ENCODE measurements at places on chromosomes 3 and 15.

DNA sequence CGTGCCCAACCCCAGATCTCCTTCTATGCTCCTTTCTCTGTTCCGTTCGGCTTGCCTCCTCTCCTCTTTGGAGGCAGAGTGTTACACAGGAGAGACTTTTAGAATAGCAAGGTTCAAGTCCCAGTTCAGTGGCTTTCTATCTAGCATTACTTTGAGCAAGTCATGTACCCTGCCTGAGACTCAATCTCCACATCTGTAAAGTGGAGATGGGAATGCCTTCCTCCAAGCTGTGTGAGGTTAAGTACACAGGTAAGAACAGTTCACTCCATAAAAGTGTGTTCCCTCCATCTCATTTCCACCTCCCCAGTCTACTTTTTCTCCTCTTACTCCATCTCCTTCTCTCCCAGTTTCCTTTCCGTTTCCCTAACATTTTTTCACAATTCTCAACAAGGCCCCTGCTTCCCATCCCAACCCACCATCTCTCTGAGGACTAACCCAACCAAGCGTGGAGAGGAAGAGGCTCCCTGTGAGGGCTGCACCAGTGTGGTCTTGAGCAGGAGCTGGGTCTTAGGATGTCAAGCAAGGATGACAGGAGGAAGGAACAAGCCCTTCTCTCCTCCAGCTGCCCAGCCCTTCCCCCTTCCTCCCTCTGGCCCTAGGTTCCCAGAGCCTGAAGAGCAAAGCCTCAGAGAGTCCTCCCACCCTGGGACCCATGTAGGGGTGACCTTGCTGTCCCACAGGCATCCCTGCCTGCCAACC, 6.4 kb downstream of the ATP8B4 start:
- no peak for DNase-seq

- DNase-seq: peak; percentile 16
Measured at GRCh38 chr3:69425249-69425648, 39.4 kb upstream of the FRMD4B start.

GRCh38 chr3:197082871-197083270, 53.3 kb upstream of the MELTF start:
- peak; percentile 33 for DNase-seq

DNA sequence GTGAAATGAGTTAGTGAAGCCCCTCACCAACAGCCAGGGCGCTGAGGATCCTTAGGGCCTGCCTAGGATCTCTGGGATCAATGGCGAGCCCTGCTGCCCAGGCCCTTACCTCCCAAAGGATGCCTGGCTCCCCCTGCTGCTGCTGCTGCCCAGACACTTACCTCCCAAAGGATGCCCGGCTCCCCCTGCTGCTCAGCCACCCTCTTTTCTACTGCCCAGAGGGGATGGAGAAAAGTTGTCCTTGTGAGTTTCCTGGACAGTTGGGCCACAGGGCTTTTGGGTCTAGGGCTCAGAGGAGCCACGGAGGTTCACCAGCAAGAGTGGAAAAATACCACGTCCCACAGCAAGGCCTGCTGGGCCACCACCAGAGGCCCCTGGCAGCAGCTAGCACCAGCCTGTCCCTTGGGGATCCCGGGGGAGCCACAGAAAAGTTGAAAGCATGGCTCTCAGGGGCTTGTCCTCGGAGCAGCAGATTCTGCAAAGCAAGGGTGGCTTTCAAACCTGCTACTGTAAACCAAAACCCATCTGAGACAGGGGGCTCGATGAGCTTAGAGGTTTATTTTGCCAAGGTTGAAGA, 59.4 kb downstream of the SLC6A6 start:
- DNase-seq: peak; percentile 68

DNA sequence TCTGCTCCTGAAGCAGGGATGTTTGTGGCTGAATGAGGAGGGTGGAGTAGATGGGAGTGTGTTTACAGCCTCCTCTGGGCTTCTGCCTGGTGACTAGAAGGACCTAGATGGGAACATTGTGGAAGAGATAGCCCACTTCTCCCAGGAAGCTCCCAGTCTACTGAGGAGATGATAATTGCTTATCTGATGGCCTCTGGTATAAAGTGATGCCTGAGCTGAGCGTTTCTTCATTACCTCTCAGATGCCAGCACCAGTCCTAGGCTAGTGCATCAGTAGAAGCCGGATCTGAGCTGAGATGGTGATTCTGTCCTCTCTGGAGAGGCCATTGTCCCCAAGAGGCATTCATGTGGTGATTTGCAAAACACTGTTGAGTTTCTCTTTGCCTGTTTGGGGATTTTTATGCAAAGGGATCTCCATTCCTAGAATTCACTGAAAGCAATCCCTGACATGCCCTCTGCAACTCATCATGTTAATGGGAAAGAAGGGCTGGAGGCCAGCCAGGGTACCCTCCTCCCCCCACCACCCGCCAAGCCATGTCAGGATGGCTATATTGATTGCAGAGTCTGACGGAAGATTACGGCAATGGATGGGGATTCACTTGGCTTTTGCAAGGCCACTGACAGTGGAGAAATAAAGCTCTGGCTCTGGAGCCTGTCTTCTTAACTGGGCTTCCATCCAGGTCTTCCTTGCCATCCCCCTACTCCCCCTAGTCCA, 166.4 kb upstream of the ROPN1 start:
- DNase-seq: no peak

- no peak for DNase-seq
Measured at GRCh38 chr3:149790268-149790667, 2.1 kb downstream of the ANKUB1 start.

DNA sequence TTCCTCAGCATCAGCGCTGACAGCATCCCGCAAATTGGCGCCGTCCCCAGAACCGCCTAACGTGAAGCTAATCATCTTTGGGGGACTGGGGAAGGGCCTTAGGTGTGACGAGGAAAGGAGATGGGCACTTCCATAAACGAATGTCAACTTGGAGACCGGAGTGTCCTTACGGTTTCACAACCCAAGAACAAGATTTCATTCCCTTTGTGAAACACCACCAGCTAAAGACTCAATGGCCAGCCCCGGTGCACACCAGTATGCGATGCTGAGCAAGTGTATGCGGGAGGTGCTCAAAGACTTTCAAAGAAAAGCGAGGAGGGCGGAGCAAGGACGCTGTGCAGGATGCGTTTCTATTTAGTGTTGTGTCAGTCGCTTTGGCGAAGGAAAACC, 759 bp upstream of the TTBK2 start:
- peak; percentile 20 for DNase-seq

GRCh38 chr3:23201154-23201838, 1.8 kb upstream of the UBE2E2 start:
- DNase-seq: no peak

GRCh38 chr3:126446791-126447190, 28.9 kb downstream of the ZXDC start:
- DNase-seq: no peak

DNA sequence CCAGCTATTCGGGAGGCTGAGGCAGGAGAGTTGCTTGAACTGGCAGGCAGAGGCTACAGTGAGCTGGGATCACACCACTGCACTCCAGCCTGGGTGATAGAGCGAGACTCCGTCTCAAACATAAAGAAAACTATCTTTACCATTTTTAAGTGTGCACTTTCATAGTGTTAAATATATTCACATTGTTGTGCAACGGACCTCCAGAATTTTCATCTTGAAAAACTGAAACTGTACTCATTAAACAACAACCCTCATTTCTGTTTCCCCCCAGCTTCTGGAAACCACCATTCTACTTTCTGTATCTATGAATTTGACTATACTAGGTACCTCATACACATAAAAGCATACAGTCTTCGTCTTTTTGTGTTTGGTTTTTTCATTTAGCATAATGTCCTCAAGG, 375.1 kb downstream of the SHQ1 start:
- DNase-seq: no peak

GRCh38 chr3:13206799-13207577, 133.8 kb upstream of the IQSEC1 start:
- no peak for DNase-seq

DNA sequence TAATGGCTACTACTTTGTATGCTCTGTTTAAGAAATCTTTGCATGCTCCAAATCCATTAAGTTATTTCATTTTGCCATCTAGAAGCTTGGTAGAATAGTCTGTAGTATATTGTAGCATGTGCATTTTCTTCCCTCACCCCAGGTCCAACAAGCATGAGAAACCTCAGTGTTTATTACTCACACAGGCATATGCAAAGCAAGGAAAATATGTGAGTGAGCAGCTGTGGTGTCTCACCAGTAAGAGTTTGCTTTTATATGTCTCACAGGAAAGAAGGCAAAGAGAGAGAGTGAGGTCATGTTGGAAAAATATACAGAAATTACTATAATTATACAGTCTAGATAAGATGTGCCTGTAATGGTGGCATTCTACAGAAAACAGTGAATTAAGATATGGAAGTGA, 312.5 kb downstream of the C3orf38 start:
- no peak for DNase-seq

DNA sequence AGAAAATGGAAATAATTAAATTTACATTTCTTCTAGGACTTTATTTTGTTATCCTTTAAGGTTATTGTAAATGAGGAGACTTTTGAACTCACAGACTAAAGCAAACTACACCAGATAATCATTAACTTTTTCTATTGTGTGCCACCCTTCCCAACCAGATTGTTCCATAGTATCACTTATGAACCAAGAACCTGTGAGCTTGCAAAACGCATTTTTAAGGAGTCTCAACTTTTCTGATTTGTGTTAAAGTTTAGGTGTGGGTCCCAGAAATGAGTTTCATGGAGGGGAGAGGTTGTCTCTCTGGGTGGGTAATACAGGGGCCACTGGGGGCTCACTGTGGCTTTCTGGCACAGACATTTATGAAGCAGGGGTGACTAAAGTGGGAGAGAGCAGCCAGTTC, 75.7 kb downstream of the IGF1R start:
- no peak for DNase-seq

DNA sequence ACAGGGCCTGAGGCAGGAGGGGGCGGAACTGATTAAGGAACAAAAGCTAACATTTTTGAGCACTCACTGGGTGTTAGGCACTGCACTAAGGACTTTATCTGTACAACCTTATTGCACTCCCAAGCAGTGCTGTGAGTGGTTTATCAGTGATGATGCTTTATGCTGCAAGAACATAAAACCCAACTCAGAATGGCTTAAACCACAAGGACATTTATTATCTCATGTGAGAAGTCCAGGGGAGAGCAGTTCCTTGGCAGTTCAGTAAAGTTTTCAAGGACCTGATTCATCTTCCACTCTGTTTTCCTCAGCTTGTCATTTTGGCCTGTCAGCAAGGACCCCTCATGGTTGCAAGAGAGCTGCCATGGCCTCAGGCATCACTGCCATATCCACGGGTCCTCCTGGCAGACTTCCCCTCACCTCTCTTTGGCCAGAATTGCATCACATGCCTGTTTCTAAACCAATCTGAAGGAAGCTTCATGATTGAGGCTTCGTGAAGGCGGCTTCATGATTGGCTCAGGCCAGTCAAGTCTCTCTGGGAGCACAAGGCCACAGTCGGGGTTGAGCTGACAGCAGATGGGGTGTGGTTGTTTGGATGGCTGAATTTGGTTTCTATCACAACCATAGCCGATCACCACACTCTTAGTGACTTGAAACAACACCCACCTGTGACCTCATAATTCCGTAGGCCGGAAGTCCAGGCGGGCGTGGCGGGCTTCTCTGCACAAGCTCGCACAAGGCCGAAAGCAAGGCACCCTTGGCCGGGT, 15.8 kb downstream of the EFCC1 start:
- no peak for DNase-seq

DNA sequence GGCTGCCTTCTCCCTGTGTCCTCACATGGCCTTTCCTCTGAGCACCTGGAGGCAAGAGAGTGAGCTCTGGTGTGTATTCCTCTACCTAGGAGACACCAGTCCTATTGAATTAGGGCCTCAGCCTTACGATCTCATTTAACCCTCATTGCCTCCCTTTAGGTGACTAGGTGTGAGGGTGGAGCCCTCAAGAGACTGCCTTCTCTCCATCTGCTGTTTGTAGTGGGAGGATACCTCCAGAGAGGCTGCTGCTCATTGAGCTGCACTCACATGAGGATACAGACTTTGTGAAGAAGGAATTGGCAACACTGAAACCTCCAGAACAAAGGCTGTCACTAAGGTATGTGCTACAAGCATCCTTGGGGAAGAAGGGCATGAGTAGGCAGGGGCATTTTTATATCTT, at the start of gene CCR8:
TSS of gene CCR8 (plus strand) at position 217 of the 400 bp plus-strand sequence. CDS start 2,623 bp downstream, outside the sequence.
- no peak for DNase-seq

DNA sequence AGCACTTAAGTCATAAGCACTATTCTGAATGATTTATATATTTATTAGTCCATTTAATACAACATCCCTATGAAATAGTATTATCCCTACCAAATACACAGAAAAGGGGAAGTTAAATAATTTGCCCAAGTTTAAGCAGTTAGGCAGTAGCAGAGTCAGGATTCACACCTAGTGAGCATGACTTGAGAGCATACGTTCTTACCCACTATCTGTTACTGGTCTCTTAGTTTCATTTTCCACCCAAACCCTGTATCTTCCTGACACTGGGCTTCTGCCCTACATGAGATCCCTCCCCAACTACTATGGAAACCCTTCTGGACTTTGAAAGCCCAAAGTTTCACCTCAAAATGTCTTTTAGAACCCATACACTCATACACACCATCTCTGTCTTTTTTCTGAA, 4.4 kb upstream of the ATOSA start:
- no peak for DNase-seq

GRCh38 chr3:11211531-11212298, 57.4 kb downstream of the HRH1 start:
- peak; percentile 34 for DNase-seq

DNA sequence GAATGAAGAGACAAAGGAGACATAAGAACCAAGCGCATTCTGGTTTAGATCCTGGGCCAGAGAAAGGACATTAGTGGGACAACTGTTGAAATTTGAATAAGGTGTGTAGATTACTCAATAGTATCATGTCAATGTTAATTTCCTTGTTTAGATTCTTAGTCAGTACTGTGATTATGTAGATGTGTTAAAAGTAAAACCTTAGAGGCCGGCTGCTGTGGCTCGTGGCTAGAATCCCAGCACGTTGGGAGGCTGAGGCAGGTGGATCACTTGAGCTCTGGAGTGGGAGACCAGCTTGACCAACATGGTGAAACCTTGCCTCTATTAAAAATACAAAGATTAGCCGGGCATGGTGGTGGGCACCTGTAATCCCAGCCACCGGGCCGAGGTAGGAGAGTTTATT, 26.7 kb downstream of the CYP8B1 start:
- DNase-seq: no peak

DNA sequence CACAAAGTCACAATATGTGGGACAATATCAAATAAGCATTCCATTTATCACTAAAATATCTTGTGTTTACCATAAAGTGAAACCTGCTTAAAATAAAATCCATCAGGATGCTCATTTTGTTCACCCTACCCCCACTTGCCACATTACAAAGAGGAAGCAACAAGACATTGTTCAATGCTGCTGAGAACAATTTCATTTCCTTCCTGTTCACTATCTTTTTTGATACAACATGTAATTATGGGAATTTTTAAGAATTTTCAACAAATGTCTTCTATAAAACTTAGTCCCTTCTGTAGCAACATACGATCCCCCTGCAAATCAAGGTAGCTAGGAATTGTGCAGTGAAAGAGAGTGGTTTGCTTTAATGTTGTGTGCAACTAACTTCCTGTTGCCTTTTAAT, 34.9 kb upstream of the GPR160 start:
- DNase-seq: no peak

GRCh38 chr15:63892794-63893441, 59.2 kb upstream of the HERC1 start:
- no peak for DNase-seq
